ENCODE measurements at places on chromosomes 16 and 17.

- no peak for DNase-seq
These were observed 4.4 kb downstream of the SNAI3 start for GRCh38 chr16:88681709-88682451.

DNA sequence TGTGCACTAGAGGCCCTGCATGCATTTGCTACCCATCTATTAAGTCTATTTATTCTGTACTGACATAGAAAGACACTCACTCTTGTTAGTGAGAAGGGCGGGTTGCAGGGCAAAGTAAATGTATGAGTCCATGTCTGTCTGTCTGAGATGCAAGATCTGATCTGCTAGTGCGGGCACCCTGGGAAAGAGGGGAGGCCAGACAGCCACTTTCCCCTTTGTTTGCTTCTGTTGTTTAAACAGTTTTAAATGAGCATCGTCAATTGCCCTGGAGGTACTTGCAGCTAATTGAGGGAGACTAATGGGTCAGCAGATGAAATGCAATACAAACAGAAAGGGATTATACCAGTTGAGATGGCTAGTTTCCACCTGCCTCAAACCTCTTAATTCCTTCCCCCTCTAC lies 24.9 kb downstream of the SCNN1G start:
- peak; percentile 13 for DNase-seq

DNA sequence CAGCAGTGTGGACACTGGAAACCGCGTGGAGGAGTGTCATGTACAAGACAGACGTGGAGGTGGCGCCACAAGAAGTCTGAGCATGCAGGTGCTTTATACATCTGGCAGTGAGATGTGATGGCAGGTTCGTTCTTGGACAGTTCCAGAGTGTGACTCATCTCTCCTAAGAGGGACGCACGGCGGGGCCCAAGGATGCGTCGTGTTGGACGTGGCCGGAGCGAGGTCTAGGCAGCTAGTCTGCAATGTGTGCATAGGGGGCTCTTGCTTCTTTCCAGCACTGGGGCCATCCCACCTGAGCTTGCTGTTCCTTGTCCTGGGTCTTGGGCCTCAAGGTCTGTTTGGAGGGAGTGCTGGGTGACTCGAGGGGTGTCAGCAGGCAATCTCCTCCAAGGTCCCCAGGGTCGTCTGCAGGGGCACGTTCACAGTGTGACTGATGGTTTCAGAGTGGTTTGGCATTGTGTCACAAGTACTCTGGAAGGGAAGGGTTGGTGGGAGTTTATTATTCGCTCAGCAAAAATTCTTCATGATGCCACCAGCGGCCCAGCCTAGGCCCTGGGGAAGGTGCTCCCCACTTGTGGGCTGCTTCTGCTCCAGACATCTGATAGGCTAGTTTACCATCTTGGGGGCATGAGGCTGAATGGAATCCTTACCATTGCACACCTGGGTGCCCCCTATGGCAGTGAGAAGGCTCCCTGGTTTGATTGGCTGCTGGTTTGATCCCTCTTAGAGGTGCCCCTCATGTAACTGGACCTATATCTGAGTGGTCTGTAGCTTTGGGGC lies 22.1 kb downstream of the SPACA3 start:
- DNase-seq, result no peak

GRCh38 chr16:66269617-66270332 lies 96.7 kb upstream of the CDH5 start:
- DNase-seq, result no peak

DNA sequence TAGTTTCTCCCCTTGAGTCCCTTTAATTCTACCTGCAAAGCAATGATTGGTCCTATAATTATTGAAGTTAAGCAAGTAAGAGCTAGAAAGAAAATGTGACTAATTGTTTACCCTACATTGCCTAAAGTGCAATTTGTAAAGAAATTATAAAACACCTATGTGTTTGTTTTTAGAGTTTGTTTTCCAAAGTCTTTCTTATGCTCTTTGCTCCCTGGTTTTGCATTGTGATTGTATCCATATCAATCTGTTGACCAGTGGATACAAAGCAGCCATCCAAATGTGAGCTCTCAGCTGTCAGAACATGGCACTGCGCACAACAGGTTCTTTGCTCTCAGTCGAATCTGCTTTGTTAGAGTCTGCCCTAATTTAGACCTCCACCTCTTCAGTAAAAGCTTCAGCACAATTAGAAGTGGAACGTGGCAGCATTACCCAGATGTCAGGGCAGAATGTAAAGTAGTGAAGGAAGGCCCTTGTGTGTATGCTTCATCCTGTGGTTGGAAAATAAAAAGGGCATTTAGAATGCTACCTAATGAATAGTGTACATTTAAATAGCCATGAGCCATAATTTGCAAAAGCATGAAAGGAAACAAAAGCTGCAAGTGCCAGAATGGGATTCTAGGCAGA lies 70.5 kb downstream of the AATF start:
- peak; percentile 6 for DNase-seq

GRCh38 chr16:21277045-21277926 lies 804 bp downstream of the CRYM start:
- DNase-seq, result no peak
